ENCODE measurements at places on chromosomes 3 and 15. TPM values are rescaled to one million over a fixed set of nuclear protein-coding genes. Genes with fewer than 3 reads are reported as not detected.

DNA sequence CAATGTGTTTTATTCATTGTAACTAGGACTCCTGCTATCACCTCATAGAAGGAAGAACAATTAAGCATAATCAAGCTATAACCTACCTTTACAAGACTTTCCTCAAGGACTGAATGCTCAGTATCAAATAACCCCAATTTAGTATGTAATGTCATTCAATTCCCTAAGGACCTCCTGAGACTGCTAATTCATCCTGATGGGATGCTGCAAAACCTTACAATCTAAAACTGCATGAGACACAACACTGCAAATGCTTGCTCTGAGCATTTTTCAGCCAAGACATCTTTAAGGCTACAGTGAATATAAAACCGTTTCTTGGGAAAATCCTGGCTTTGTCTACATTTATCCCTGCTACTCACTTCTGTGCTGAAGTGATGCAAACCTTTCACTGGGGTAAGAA is 69.9 kb downstream of the RYK start:
- no peak for DNase-seq

DNA sequence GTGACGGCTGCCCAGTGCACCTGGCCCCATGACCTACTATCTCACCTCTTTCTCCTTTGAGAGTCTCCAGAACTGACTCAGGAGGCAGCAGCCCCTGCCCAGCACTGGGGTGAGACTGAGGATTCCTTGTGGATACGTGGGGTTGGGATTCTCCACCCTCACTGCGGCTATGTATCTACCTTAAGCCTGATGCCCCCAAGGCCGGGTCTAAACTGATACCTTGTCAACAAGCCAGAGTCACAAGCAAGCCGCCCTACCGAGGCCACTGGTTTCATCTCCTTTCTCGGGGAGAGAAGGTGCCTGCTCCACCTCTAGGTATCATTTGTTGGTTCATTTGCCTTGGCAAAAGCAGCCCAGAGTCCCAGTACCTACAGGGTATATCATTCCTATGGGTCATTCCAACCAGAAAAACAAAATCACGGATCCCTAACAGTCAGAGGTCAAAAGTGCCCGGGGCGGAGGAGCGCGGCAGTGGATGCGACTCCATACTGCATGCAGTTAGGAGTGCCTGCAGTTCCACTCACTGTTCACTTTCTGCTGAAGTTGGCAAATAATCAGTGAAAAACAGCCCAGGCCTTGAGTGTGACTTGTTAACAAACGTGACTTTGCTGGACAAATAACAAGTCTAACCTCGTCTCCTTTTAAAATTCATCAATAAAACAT is 47.5 kb downstream of the ABTB1 start:
- DNase-seq = no peak

DNA sequence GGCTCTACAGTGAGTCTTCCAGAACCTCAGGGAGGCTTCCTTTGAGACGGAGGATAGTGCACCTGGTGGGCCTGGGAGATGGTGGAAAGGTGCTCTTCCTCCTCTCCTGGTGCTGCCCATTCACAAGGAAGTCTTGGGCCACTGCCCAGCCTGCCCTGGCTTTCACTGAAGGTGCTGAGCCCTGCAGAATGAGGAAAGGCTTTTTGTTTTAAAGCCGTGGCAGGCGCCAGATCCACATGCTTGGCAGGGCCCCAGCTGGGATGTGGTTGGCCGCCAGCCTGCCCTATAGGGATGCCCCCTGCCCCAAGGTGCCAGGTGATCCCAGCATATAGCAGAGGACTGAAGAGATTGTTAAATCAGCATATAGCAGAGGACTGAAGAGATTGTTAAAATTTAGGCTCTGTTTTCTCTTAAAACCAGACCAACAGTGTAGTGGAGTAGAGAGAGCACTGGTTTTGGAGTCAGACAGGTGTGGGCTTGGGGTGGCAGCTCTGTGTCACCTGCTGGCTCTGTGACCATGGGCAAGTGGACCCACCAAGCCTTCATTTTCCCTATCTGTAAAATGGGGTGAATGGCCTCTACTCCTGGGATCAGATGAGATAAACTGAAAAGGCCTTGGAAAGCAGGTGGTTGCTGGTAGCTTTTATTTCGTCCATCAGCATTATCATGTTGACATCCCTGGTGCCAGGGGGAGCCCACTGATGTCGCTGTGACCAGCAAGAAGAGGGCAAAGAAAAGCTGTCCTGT is 53.3 kb downstream of the SLC6A6 start:
- DNase-seq = no peak

- no peak for DNase-seq
These were observed 7.8 kb downstream of the MAP2K1 start for GRCh38 chr15:66394472-66394871.

GRCh38 chr3:156819842-156820691 is 6.1 kb upstream of the LEKR1 start:
- no peak for DNase-seq

DNA sequence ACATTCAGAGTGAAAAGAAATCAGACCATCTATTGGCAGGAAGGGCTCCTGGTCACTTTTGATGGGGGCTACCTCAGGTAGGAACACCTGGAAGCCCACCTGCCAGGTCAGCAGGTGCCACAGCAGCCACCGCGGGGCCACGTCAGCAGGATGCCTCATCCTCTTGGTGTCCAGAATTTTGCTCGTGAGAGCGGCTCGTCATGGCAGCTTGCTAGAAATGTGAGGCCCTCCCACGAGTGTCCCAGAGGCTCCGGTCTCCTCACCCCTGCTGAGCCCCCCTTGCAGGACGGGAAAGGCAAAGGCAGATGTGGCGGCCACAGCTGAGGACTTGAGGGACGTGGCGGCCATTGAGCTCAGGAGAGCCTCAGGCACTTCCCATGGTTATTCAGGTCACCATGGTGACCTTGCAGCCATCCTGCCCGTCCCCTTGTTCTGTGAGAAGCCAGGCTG is 129.4 kb downstream of the LRRK1 start:
- DNase-seq = no peak

- no peak for DNase-seq
These were observed 8.2 kb downstream of the ANKRD34C start for GRCh38 chr15:79290642-79291275.

GRCh38 chr3:189824629-189825312 is 193.6 kb downstream of the TP63 start:
- no peak for DNase-seq

GRCh38 chr3:182133752-182134151 is 422.0 kb downstream of the SOX2 start:
- DNase-seq = no peak

DNA sequence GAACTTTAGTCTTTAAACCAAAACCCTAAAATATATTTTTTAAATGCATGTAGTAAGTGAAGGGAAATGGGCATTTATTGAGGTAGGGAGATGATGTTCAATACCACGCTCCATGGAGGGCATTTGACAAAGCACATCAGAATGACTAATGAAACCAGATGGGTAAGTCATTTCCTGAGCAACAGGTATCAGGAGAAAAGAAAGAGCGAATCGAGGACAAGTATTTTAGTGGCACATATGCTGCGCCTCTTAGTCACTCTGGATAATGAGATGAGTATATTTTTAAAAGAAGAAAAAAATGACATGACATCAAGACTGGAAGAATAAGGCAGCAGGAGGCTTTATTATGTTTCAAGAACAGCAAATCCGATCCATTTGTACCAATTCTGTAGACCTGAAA is 129.0 kb upstream of the ARHGEF3 start:
- DNase-seq = no peak

GRCh38 chr3:134190250-134190649 is 60.4 kb downstream of the RYK start:
- no peak for DNase-seq

- no peak for DNase-seq
These were observed 5.4 kb upstream of the ABHD17C start for GRCh38 chr15:80689716-80690115.

DNA sequence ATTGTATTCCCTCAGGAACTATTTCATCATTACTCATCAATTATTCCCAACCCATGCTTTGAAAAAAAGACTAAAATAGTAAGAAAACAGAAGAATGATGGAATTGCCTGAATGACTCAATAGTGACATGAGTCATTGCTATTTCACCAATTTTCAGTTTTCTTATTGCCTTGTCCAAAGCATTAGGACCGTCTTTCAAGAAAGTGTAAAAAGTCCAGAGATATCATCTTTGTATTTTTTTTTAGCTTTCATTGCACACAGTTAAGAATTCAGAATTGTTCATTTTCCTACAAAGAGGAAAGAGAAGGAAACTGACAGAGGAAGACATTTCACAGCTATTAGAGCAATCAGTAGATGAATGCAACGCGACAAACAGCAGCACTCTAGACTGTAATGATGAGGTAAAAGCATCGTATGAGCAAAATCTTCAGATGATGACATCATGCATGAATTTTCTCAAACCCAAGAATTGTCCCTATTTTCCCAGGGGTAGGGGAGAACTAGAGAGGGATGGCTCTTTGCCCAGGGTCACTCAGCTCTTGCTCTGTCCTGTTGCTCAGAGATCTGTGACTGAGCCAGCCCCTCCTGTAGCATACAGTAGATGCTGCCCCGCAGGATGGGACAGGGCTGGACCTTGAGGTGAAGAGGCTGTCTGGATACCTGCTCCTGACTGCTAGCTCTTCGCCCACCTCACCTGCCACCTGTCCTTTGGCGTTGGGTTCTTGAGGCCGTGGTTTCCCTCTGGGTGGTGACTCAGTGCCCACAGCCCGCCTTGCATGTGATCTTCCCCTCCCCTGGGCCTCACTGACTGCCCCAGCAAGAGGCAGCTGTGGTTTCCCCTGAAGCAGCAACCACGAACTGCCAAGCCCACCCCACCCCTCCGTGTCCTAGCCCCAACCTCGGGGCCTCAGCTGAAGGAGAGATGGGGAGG is 84.8 kb downstream of the PPCDC start:
- no peak for DNase-seq

DNA sequence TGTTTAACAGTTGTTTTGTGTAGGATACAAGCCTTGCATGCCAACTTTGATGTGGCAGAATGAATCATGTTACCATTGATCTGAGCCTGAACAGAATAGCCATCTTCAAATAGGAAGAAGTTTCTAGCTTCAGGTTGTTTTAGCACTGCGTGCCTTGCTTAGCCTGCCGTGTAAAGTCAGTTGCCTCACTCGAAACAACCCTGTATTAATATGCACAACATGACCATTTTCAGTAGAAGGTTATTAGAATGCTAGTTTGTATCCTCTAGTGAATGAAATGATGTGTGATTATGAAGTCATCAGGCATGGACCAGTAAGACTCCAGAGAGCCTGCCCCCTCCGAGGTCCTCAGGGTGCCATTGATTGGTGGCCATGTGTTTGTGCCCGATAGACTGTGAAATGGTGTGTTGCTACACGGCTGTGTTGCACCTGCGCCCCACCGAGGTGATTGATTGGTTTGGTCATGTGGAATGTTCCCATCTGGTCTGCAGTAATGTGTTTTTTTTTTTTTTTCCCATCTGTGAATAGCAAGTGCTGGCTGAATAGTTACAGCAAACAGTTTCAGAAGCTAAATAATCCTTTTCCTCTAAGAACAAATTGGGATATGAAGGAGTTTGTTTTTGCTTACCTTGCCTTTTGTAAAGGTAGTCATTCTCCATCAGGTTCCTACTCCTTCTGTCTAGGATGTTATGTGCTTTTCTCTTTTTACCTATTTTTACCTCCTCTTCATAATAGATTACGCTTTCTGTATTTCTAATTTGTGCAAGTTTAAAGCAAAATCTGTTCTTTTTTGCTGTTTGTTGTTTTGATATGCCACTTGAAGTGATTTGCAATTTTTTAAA is 214.9 kb downstream of the TCF12 start:
- no peak for DNase-seq

DNA sequence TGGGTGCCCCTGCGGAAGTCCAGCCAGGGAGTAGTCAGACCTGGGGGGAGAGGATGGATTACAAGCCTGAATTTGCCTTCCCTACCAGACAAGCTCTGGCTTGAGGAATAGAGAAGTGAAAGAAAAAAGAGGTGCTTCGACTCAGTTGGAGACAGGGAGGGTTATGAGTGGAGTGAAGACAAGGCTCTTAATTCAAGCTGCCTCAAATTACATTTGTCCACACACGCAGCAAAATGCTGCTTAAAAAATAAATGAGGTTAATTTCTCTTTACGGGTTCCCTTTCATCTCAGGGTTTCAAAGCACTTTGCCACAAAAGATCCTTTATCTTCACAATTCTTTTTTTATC is 49.0 kb upstream of the SLC4A7 start:
- DNase-seq = no peak

GRCh38 chr3:137174514-137174913 is 216.7 kb downstream of the IL20RB start:
- DNase-seq = no peak

DNA sequence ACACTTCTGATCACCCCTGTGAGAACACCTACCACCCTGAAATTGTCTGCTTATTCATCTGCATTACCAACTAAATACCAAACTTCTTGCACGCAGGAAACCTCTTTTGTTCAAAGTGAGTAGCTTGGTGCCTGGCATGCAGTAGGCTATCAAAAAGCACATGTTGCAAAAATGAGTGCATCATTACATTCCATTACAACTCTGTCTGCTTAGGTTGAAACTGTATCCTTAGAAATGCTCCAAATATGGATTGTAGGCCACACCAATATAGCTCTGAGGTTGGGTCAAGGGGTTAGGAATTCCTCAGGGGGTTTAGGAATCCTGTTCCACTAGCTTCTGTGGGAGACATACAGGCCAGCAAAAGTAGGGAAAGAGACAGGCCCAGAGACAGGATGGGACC is 107.2 kb downstream of the THRB start:
- DNase-seq = no peak

GRCh38 chr15:67064607-67065530 is 533 bp upstream of the SMAD3 start:
- no peak for DNase-seq

DNA sequence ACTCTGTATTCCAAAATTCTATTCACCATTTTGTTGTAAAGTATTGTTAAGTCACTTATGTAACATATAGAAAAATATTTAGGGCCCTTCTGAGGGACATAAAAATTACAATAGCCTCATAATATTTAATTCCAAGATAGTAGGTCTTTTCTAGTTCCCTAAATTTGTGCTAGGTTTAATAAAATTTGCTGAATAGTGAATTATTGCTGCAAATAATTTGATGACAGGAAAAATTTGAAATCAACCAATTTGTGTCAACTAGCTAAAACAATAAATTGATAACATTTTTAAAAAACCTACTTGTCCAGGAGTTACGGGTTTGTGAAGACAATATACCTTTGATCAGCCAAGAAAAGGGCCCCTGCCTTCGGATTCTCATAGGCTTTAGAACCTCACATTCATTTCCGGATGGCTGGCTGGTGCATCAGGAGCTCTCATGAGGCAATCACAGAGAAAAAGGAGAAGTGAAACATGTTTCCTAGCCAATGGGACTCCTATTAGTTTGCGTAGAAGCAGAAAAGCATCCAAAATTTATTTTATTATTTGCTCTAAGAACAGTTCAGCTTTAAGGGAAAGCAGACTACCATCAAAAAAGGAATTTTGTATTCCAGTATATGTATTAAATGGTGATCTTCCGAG is 177.2 kb downstream of the LRRC3B start:
- no peak for DNase-seq

Gene ZPLD1
- 0.46 TPM for polyA plus RNA-seq

Gene TNFAIP8L3
- polyA plus RNA-seq = 1.8 TPM

Gene FANCD2OS
- 0.47 TPM for polyA plus RNA-seq
